Stimulated activated CD8-positive, alpha-beta memory T cell treated with anti-CD3 and anti-CD28 coated beads, Interleukin-15, amount 100 ng/mL, for 24 hours (primary cell): ENCODE measurements at places on chromosomes 3 and 15.

- DNase-seq = no peak
Observed at GRCh38 chr3:159818399-159818798, 170.2 kb upstream of the IL12A start.

DNA sequence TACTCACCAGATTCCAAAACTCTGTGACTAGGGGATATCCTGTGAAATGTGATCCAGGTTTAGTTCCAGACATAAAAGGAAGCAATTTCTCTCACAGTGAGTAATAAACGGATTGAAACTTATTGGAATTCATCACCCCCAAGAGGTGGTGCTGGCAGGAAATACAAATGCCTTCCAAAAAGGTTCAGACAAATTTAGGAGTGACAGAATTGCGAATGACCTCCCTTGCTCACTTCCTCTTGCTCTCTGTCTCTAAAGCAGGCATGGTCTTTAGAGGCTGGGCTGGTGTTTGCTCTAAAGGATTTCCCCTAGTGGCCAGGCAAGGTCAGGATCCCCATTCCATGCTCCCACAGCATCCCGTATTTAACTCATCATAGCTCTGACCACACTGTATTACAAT lies 449.4 kb upstream of the PPP2R3A start:
- DNase-seq = no peak

GRCh38 chr15:45473068-45473467 lies 49.5 kb downstream of the SLC30A4 start:
- no peak for DNase-seq

- no peak for DNase-seq
Observed at GRCh38 chr15:93111451-93111850, 22.4 kb upstream of the RGMA start.

DNA sequence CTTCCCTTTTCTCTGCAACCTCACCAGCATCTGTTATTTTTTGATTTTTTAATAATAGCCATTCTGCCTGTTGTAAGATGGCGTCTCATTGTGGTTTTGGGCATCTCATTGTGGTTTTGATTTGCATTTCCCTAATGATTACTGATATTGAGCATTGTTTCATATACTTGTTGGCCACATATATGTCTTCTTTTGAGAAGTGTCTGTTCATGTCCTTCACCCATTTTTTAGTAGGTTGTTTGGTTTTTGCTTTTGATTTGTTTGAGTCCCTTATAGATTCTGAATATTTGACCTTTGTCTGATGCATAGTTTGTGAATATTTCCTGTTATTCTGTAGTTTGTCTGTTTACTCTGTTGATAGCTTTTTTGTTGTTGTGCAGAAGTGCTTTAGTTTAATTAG lies 312.2 kb upstream of the TBC1D5 start:
- no peak for DNase-seq

DNA sequence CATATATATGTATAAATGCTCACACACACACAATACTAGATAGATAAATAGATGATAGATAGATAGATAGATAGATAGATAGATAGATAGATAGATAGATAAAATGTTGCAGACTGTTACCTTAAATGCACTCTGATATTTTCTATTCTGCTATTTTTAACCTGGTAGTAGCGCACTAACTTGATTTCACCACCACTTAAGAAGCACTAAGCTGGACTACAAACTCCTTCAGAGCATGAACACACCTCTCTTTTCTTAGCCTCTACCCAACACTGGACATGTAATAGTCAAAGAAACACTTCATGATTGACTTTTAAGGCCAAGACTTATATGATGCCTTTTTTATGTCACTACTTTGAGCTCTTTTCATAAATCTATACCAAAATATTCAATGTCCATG lies 304.6 kb upstream of the UBE2E2 start:
- no peak for DNase-seq

GRCh38 chr15:23440596-23440995 lies 6.4 kb downstream of the GOLGA6L2 start:
- DNase-seq = no peak

- DNase-seq = no peak
Observed at GRCh38 chr3:118144919-118145318, 889.7 kb downstream of the IGSF11 start.

- DNase-seq = no peak
Observed at GRCh38 chr3:4835616-4836043, 143.6 kb upstream of the BHLHE40 start.

GRCh38 chr3:180680097-180680430 lies 775 bp upstream of the CCDC39 start:
- no peak for DNase-seq

DNA sequence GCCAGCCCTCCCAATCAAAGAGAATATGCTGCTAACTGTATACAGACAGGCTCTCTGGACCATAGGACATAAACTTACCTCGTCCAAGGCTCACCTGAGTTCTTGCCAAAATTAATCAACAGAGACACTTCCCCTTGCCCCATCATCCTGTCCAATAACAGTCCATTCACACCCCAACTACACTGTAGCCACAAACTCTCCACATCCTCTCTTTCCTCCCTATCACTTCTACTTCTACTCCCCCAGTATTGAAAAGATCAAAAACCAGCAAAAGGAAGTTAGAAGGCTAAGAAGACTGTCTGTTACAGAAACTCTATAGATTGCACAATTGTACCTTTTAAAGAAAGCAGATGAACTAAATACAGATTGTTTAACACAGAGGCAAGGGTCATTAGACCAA lies 133.5 kb upstream of the STT3B start:
- DNase-seq = no peak

GRCh38 chr15:74441248-74441941 lies 7.6 kb upstream of the SEMA7A start:
- no peak for DNase-seq

DNA sequence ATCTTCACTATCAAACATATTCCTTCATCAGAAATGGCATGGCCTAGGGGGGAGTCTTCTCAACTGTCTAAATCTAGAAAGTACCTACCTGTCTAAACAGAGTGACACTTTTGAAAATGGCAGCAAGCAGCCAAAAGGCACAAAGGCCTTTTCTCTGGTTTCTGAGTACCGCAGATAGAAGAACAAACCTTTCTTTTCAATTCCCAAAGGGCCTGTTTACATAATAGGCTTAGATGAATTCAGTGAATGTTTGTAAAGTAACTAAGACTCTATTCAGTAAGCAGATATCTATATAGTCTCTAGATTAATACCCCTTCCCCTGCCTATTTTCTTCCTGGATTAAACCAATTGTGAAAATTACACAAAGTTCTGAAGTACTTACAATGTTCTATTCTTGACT lies 7.1 kb downstream of the MYEF2 start:
- no peak for DNase-seq

GRCh38 chr3:52269776-52270175 lies 8.7 kb downstream of the WDR82 start:
- DNase-seq = no peak

- DNase-seq = no peak
Observed at GRCh38 chr3:40043444-40043755, 234.0 kb downstream of the MYRIP start.
